CMK (cell line): ENCODE measurements at places on chromosomes 1 and 21.
A peak's percentile ranks its signal among the peaks of the same experiment; 100 is the strongest.

DNA sequence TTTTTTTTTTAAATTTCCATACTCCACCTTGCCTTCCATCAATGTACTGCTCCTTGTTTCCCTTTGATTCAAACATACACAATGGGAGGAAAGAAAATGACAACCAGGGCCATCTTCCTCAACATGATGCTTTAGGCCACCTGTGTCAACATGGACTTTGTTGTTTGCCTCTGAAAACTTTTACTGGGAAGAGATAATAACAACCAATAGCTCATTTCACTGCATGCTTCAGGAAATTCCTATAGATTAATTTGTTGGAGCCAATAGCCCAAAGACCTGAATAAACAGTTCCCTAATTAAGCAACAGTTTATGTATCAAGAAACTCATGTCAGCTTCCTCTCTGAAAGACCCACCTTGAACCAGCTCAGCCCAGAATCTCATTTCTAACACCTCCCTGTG, 3.2 kb downstream of the KRTAP15-1 start:
- no peak for DNase-seq

DNA sequence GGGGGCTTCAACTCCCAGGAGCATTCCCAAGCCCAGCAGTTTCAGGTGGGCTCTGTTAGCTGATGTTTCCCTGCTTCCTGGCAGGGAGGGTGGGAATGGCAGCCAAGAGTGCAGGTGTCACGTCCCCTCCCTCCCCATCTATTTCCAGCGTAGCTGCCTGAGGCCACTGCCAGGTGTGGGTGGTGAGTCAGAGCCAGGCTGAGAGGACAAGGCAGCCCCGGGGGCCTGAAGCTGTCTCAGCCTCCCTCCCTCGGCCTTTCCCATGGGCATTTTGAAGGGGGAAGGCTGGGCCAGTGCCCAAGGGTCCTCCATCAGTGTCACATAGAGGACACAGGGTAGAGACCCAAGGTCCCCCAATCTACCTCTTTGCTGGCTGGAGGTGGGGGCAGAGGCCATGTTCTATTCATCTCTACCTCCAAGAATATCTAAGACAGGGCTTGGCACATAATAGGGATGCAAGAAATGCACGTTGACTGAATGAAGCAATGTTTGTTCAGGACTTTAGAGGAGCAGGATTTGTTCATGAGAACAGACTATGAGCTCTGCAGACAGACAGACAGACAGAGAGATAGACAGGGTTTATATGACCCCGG, 34.4 kb upstream of the ID3 start:
- no peak for DNase-seq

GRCh38 chr1:112057736-112058135, 68.3 kb upstream of the KCND3 start:
- no peak for DNase-seq

- no peak for DNase-seq
These were observed 35.8 kb upstream of the CCN1 start for GRCh38 chr1:85544689-85545215.

DNA sequence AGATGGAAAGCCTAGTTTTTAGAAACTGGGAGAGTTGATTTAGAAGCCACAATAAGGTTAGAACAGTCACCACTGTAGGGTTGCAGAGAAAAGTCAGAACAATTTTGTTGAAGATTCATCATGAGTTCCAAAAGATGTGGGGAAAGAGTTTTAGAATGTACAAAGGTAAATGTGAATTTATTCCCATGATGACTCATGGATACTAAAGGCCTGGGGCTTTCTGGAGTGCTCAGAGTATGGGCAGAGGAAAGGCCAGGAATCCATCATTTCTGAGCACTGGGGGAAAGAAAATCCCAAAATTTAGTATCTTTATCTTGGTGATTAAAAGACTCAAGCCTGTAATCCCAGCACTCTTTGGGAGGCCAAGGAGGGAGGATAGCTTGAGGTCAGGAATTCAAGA, 17.8 kb downstream of the YBX1 start:
- no peak for DNase-seq

DNA sequence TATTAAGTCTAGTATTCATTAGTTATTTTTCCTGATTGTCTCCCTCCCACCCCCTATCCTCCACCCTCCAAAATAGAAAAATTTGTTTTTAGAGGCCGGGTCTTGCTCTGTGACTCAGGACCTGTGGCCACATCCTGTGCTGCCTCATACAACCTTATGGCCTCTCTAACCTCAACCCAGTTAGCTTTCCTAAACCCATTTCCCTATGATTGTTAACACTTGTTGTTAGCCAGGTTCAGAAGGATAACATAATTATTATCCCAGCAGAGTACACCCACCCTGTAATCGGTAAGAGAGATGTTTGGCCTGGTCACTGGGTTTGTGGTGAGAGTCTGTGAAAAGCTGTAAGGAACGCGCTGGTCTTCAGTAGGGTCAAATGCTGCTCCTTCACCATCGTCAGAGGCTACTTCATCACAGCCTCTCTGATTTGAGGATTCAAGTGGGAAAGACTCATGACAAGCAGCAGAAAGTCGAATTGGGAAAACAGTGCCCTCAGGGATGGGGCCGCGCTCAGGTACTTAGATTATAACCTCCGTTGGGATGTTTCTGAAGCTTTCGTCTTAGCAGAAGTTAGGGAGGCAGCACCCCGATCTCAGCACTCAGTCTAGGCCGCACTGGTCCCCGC, 35.9 kb upstream of the HMGN1 start:
- no peak for DNase-seq

DNA sequence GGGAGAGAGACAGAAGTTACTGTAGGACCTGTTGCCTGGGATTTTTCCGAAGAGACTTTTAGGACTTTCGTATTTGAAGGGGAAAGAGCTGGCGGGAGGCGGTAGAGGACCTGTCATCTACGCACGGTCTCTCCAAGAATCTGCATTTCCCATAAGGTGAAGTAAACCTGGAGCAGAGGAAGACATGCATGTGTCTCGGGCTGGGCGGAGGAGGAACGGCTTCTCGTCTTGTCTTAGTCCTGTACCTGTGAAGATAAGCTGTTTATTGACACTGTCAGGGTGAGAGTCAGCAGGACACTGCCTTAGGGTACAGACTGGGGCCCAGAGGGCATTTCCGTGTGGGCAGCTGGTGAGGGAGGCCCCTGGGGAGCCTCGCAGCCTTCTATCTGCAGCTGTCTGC, 123.4 kb upstream of the COL6A1 start:
- DNase-seq = no peak

- DNase-seq = no peak
These were observed 88.4 kb downstream of the ST6GALNAC5 start for GRCh38 chr1:76955652-76956051.

DNA sequence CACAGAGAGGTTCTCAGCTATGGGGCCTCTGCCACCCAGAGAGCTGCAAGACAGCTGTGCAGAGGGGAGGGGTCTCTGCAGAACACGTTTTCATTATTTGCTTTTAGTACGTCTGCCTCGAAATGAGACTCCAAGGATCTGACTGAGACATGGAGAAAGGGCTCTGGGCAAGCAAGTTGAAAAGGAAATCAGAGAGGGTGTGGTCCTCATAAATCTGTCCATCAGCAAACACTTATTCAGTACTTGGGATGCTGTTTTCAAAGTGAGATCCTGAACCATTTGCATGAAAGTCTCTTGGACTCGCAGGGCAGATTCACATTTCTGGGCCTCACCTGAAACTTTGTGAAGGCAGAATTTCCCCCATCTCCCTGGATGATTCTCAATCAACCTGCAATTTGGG, 197.4 kb upstream of the GALNT2 start:
- DNase-seq = no peak

- DNase-seq = no peak
These were observed 16.5 kb downstream of the CCDC30 start for GRCh38 chr1:42479621-42480020.

DNA sequence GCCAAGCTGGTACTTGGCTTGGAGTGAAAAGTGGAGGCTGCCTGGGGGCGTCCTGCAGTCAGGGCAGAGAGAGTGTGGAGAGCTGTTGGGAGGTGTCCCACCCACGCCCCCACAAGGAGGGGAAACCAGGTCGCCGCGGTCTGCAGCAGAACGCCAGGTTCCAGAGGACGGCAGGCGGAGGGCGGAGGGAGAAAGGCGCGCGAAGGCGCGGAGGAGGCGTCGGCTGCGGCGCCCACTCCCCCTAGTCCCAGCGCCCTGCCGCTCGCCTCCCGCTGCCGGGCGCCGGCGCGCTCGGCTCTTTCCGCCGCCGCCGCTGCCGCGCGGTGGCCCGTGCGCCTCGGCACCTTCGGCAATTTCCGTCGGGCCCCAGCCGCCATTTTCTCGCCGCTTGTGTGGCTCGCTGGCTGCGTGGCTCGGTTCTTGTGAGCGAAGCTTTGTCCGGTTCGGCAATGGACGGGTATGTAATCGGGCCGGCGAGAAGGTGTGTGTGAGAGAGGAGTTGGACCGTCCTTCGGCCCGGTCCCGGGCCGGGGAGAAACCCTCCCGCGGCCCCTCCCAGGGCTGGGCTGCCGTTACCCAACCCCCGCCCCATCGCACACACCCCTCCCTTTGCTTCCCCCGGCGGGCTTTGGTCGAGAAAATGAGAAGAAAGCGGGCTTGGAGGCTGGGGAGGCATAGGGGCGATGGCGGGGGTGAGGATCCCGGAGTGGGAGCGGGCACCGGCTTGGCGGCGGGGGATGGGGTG, at the start of gene PTBP2:
TSS of gene PTBP2 (plus strand) at position 369 of the 745 bp plus-strand sequence. CDS start at position 450, 81 bp downstream.
- DNase-seq = peak; percentile 54

DNA sequence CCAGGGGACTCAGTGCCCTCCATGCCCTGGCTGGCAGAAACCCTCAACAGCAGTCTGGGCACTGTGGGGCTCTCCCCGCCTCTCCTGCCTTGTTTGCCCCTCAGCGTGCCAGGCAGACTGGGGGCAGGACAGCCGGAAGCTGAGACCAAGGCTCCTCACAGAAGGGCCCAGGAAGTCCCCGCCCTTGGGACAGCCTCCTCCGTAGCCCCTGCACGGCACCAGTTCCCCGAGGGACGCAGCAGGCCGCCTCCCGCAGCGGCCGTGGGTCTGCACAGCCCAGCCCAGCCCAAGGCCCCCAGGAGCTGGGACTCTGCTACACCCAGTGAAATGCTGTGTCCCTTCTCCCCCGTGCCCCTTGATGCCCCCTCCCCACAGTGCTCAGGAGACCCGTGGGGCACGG, 2.8 kb upstream of the TAS1R3 start:
- DNase-seq = no peak

DNA sequence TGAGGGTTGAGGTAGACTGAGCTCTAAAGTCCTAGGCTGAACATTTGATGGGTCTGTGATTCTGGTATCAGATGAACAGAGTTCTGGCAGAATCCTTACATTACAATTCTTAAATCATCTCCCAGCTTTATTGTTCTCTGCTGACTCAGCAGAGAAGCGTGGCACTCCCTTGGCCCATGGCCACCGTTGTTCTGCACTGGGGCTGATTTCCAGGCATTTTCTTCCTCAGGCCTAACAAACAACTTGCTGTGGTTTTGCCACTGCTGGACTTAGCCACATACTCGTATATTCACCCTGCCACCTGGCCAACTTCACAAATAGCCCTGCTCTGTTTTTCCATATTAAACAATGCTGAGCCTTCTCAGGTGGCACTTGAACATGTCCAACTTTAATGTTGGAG, 223.2 kb downstream of the TNR start:
- no peak for DNase-seq

- DNase-seq = no peak
These were observed 6.4 kb downstream of the PTAFR start for GRCh38 chr1:28170001-28170596.

DNA sequence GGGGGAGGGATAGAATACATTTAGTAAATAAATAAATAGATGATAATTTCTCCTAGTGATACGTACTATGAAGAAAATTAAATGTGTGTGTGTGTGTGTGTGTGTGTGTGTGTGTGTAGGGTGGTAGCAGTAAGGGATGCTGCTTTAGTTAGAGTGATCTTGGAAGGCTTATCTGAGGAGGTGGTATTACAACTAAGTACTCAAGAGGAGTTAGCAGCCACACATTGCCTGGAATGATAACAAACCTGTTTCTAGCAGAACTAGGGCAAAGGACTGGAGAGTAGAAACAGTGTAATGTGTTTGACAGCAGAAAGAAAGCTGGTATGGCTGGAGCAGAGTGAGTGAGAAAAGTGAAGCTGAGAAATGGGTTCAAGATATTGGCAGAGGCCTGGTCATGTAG, 58.3 kb upstream of the FASLG start:
- no peak for DNase-seq
